ENCODE measurements at places on chromosomes 5 and 9.
A peak's percentile ranks its signal among the peaks of the same experiment; 100 is the strongest.

DNA sequence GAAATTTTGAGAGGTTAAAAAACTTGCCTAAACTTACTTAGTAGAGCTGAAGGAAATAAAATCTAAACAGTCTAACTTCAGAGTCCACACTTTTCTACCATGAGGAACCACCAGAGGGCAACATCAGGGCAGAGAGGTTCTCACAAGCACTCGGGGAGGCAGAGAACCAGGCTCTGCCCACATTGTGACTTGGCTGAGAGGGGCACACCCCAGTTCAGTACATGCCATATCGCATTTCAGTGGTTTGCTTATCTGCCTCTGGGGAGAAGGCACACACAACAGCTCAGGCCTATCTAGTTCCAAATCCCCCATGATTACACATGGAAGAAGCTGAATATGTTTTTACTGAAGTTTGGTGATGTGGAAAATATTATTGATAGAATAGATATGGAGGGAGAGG lies 49.2 kb downstream of the EQTN start:
- H3K4me1 ChIP-seq = no peaks in the 10 kb centered on the region
- H3K4me3 ChIP-seq = no peak overlapping the region
- H3K36me3 ChIP-seq = no peaks in the 10 kb centered on the region
- H3K27me3 ChIP-seq = no peaks in the 10 kb centered on the region
- DNase-seq = peak; percentile 60

DNA sequence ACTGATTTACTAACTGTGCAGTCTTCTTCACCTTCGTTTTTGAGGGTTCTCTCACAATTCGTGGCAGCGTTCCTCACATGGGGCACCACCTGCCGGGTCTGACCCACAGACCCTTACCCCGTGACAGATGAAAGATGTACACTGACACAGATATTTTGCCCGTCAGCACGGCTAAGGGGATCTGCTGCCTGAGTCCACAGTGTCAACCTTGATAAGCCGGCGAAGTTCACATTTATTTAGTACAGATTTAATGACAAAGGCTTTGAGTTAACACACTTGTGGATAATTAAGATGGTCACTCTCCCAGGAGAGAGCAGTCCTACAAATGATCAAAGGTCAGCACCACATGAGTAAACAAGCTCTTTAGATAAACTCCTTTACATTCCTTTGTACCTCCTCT lies 15.9 kb upstream of the TEX10 start:
- H3K36me3 ChIP-seq = no peaks in the 10 kb centered on the region
- H3K27ac ChIP-seq = no peak overlapping the region
- DNase-seq = no peak
- no peak overlapping the region for H3K4me3 ChIP-seq
- H3K27me3 ChIP-seq = no peaks in the 10 kb centered on the region

- no peak overlapping the region for H3K27ac ChIP-seq
- no peak overlapping the region for H3K4me3 ChIP-seq
- DNase-seq = no peak
- H3K36me3 ChIP-seq = no peaks in the 10 kb centered on the region
- no peaks in the 10 kb centered on the region for H3K27me3 ChIP-seq
- no peaks in the 10 kb centered on the region for H3K4me1 ChIP-seq
Measured at GRCh38 chr5:97019435-97020117, 83.7 kb downstream of the LNPEP start.

GRCh38 chr5:170427672-170428236 lies 38.6 kb upstream of the KCNMB1 start:
- DNase-seq = no peak
- H3K36me3 ChIP-seq = no peaks in the 10 kb centered on the region

Data from Peyer's patch (tissue), 4 donors.